Forelimb muscle (tissue), 1 donor: ENCODE measurements at places on chromosomes 13 and 19. TPM values are rescaled to one million over a fixed set of nuclear protein-coding genes. Genes with fewer than 3 reads are reported as not detected.

DNA sequence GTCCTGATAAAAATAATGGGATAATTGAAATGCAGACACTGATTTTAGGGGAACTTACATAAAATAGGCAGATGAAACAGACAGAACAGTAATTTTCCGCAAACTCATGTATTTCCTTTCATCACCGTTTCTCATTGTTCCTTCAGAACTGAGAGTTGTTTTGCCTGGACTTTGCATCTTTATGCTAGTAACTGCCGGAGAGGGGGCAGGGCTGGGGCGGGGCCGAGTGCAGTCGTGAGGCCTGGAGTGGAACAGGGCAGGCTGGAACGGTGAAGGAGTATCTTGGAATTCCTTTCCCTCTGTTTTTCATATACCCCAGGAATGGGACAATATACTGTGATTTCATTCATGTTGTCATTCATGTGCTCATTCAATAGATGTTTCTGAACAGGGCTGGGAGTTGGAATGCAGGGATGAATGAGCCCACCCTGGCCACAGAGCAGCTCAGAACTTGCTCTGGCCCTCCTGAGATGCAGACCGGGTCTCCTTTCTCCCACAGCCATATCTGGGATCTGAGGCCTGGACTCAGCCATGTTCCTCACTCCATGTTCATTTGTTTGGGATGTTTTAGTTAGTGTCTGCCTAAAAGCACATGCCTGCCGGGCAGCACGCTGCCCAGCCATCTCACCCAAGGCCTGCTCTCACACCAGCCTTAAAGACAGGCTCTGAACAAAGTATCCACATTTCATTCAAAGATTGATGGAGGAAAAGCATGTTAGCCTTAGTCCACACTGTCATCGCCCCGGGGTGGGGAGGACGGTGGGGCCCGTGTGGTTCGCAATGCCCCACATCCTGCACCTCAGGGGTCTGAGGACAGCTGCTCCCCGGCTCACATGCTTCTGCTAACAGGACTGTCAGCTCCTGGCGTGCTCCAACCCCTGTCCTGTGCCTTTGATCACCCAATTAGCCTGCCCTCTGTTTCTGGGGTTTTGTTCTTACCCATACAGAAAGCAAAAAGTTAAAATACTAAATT lies 92.9 kb downstream of the SOX1 start:
- no peak for DNase-seq

DNA sequence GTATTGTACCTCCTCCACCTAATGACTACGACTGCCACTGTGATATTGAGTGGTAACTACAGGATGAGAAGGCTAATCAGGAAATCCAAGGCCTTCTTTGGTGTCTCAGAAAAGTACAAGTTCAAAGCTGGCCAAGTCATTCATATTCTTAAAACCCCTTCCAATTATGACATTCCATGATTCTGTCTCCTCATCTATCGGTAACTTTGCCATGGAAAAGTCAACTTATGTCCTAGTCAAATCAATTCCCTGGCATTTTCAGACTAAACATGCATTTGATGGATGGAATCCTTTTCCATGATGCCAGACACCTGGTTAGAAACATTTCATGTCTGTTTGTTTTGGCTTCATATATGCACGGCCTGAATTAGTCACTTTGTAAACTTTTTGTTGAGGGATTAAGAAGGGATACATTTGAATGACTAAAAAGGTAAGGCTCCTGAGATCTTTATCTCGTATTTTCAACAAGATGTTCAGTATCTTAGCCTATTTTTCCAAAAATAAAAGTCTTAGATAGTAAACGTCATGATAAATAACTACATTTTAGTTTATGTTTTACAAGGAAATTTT lies 186.5 kb downstream of the NHLRC3 start:
- DNase-seq, result no peak

DNA sequence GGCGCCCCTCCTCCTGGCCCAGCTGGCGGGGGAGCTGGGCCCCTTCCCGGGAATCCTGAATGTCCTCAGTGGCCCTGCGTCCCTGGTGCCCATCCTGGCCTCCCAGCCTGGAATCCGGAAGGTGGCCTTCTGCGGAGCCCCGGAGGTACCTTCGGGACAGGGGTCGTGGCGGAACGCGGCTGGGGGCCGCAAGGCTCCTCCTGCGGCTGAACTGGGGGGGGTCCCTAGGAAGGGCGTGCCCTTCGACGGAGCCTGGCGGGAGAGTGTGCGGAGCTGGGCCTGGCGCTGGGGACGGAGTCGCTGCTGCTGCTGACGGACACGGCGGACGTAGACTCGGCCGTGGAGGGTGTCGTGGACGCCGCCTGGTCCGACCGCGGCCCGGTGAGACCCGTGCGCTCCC lies 8.6 kb downstream of the ALDH16A1 start:
- DNase-seq, result no peak

GAPDHS gene
- not detected for polyA plus RNA-seq

DNA sequence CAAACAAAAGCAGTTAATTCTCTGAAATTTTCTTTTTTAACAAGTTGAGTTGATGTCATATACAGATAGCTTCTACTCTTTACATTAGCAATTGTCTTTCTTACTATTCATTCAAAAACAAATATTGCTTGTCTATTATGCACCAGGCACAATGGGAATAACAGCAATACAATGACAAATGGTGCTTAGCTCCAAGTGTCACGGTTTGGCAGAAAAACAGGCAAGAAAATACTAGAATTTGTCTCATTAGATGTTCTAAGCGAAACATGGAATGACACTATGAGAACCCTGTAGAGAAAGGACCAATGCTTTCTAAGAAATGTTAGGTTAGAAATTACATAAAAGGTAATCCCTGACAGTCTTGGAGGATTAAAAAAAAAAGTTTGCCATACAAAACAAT lies 187.6 kb downstream of the PCDH9 start:
- no peak for DNase-seq

GRCh38 chr13:41394166-41394565 lies 63.2 kb upstream of the RGCC start:
- DNase-seq, result no peak

DMKN gene
- polyA plus RNA-seq, result 0.59 TPM

DNA sequence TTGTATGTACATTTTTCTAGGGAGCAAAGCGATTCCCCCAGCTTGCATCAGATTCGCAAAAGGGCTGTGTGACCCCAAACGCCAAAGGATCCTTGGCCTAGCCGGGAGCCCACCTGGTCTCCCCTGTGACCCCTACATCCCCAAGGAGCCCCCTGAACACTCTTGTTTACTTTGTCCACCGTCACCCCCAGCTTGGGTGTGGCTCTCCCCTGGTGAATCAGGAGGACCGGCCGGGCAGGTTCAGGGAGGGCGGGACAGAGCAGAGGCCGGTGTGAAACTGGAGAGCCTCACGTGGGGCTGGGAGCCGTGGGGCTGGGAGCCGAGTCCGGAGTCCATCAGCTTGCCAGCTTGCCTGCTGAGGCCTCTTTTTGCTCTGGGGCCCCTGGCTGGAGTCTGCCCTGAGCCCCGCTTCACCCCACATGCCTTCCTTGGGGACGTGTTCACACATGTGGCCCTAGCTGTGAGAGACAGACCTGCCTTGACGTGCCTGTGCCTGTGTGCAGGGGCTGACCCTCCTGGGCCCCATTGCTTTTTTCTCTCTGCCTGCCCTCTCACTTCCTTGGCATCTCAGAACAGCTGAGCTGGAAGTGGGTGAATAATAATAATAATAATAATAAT lies 2.0 kb downstream of the ITPKC start:
- DNase-seq, result no peak

GRCh38 chr13:26488236-26489003 lies 69.1 kb upstream of the WASF3 start:
- no peak for DNase-seq

DNA sequence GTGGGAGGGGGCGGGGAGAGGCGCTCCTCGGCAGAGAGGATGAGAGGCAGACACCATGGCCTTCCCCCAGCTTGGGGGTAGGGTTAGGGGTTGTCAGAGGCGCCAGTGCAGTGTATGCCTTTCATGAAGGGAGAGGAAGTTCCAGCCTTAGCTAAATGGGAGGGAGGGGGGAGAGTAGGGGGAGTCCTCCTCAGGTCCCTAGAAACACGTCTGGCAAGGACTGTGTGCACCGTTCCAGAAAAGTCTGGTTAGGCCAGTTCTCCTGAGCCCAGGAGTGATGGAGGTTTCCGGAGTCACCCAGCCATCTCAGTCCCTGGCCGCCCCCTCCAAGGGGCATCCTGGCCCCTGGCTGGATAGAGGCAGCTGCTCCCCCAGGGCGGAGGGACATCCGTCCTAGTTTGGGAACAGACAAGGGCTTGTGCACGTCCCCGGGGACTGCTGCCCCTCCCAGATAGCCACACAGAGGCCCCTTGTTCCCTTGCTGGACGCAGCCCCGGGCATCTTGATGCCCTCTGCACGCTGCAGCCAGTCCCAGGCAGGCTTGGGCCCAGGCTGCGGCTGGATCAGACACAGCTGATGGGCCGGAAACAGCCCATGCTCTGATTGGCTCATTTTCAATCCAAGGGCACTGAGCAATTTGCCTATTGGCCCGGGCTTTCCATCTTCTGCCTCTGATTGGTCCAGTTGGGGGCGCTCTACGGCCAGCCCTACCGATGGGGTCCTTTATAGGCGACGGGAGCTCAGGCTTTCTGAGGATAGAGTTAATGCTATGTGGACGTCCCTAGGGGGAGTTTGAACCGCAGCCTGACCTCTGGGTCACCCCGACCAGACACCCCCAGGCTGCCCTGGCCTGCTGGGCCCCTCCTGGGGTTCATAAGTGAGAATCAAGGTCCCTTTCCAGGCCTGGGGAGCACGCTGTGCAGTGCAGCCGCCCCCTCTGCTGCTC lies 3.8 kb downstream of the S1PR2 start:
- peak; percentile 71 for DNase-seq

RPS19 gene
- 2,505 TPM for polyA plus RNA-seq

MAP1S gene
- 28.4 TPM for polyA plus RNA-seq
